ENCODE measurements at places on chromosomes 4 and X.

DNA sequence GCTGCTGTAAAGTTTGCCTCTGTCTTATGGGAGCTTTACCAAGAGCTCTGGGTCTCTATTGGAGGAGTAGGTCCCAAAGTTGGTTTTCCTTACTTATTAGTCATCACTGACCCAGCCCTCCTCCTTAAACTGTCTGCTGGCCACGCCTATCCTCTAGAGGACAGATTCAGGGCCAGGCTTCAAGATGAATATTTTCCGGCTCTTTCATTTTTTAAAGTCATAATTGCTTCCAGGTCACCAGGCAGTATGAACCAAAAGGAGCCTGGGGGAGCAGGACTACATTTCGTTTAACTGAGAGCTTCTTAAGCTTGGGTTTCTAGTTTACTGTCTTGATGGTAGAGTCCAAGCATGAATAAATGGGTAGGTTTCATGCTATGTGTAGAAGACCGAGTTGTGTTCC, 13.7 kb downstream of the BCORL1 start:
- no peak for DNase-seq

- no peak for DNase-seq
Observed at GRCh38 chr4:122806981-122807679, 19.5 kb upstream of the FGF2 start.

- DNase-seq: no peak
Observed at GRCh38 chrX:105228602-105229001, 8.1 kb upstream of the TEX13A start.

DNA sequence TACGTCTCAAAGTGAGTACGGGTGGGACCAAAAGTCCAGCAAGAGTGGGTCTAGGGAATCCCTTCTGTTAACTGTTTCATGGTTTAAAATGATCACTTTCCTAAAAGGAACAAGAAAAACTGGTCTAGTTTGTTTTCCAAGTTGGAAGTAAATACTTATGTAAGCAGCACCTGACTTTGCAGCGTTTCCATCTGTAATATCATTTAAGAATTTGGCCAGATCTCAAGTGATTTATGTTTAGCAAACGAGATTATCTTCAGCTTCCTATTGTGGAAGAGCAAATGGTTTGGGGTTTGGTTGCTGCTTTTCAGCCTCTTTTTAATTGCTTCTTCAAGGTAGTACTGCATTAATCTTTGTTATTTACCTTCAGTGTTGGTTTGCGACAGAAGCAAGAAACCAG, 50.4 kb downstream of the FHIP1A start:
- DNase-seq: no peak

- no peak for DNase-seq
Observed at GRCh38 chr4:181161669-181162068, 1081.5 kb upstream of the TENM3 start.

DNA sequence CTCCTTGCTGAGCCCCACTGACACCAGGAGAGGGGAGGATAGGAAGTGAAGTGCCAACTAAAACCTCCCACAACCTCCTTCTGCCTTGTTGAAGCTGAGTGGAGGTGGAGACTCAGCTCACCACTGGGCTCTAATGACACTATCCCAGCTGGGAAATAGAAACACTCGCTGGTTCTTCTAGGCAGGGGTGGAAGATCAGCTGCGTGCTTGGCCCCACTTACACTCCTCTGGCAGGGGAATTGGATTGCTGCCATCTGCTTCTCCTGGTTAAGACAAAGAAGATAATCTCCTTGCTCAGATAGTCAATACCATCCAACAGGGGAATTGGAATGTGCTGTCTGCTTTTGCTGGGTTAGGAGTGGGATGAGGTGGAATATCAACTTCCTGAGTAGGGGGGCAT, 392.5 kb downstream of the ZNF674 start:
- DNase-seq: no peak

Measured in stimulated activated CD8-positive, alpha-beta memory T cell treated with anti-CD3 and anti-CD28 coated beads, Interleukin-7, amount 100 ng/mL, for 1 hour (primary cell).